ENCODE measurements at places on chromosomes 2 and 18.
A peak's percentile ranks its signal among the peaks of the same experiment; 100 is the strongest.

- DNase-seq: no peak
These were observed 13.8 kb upstream of the KIF1A start for GRCh38 chr2:240833724-240834285.

GRCh38 chr18:75533209-75533608 is 105.7 kb upstream of the SMIM21 start:
- DNase-seq: no peak

- DNase-seq: no peak
These were observed 69.1 kb downstream of the CWC22 start for GRCh38 chr2:179938026-179938425.

- DNase-seq: no peak
These were observed 952.9 kb downstream of the TRIB2 start for GRCh38 chr2:13669607-13670006.

DNA sequence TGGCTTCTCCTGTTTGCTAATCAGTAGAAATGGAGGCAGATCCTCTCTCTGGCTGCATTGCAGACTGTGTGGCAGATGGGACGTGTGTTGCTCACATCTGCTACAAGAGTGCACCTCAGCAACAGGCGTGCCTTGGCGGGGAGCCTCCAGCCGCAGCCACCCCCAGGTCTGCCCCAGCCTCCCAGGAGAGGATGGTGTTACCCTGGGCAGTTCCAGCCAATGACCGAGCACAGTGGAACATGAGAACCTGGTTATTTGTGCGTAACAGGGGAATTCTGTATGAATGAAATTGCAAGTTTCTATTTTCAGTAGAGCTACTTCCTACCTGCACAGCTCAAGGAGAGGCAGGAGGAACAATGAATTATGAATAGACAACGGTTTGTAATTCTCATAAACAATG is 130.6 kb upstream of the CBLN2 start:
- DNase-seq: no peak

- peak; percentile 65 for DNase-seq
These were observed 1.8 kb upstream of the ALK start for GRCh38 chr2:29923110-29923721.

DNA sequence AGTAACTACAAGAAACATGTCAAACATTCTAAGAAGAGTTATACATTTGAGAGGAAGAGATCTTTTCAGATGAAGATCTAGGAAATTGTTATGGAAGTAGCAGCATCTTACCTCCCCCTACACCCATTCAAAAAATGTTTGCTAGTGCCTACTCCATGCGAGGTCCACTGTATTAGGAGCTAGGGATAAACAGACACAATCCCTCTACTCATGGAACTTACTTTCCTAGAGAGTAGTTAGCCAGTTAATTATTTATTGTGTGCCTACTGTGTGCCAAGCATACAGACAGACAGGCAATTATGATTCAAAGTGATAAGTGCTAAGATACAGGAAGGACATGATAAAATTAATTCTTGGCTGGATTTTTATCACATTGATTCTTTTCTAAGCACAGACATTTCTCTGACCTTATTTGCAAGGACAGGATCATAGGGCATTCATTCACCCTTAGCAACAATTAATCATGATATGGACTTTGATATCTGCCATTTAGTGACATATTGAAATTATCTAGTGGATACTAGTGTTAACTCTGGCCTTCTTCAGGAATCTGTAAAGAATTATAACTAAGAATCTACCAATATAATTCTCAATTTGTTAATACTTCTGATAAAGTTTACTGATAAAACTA is 19.6 kb upstream of the TDRD15 start:
- DNase-seq: no peak
